ENCODE measurements at places on chromosomes 6 and 20. TPM values are rescaled to one million over a fixed set of nuclear protein-coding genes. Genes with fewer than 3 reads are reported as not detected.

DNA sequence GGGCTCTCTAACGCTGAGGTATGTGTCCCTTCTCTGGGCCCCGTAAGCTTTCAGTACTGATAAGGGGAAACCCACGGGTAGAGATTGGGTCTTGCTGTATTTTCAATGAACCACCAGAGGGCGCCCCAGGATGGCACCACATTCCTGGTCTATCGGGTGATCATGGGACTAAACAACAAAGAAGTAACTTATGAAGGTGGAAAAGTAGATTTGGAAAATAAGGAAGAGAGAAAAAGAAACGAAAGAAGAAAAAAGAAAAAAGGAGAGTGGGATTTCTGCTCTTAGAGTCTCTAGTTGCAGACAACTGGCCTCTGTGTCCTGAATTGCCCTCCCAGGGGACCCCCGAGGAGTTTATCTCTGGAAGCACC lies 93.8 kb downstream of the GMPR start:
- DNase-seq: peak; percentile 68

DNA sequence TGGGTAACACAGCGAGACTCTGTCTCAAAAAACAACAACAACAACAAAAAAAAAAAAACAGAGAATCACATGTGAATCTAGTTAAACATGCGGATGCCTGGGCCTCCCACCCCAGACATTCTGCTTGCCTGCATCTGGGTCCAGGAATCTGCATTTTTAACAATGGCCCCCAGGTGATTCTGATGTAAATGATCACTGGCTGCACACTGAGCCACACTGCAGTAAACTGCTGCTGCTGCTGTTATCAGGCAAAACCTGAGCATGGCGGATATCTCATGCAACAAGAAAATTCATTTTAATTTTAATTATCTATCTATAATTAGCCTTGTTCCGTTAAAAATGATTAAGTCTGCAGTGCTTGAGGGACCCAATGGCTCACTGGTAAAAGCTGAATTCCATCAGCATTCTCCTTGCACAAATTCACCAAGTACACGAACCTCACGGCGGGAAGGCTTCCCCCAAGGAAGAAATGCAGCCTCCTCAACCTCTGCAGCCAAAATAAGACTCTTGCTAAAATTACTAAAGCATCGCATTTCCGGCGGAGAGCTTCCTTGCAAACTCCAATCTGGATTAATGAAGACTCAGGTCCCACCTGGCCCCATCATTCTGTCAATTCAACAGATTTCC lies 81.6 kb upstream of the SNX9 start:
- no peak for DNase-seq

- DNase-seq: no peak
Measured at GRCh38 chr6:139457476-139457875, 83.0 kb upstream of the CITED2 start.

DNA sequence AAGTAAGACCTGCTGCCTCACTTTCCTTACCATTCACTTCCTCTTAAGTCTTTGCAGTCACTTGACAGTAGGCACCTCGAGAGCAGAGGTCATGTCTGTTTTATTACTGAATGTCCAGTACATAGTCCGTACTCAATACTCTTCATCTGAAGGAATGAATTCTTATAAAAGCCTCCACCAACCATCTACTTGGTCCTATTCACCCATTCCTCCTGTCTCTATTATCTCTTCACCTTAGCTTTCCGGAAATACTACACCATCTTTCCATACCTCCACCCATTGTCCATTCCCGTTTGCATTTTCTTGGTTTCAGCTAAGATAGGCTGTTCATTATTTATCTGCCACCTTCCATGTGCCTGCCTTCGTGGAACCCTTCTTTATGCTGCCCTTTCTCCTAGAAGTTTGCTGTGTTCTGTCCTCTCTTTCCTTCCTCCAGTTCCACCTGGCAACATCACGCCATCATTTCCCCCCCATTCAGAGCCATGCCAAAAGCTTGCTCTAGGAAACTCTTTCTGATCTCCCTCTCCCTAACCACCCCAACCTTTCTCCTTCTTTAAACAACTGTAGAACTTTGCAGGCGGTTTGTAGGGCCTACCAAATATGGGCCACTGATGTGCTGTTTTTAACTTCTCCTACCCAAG lies 38.3 kb downstream of the ENPP1 start:
- DNase-seq: no peak

GRCh38 chr6:121760745-121761144 lies 325.3 kb downstream of the GJA1 start:
- DNase-seq: no peak

GRCh38 chr6:42280966-42281533 lies 63.4 kb upstream of the MRPS10 start:
- DNase-seq: no peak

- no peak for DNase-seq
Measured at GRCh38 chr20:728256-728944, 39.9 kb downstream of the SLC52A3 start.

DNA sequence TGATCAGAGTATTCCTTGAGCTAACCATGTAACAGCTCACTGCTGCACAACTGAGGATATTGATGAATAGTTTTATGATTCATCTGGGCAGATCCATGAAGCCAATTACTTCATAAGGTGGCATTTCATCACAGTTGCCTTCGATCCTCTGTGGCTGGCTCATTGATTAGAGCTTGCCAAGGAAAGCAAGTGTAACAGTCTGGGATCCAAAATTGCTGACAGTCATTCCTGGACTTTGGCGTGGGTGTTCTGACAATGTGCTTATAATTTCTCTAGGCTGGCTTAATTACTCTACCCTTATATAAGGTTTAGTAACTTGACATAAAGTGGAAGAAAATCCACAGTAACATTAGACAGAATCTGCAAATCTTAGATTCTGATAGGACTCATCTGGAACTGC lies 551.3 kb upstream of the CDH4 start:
- no peak for DNase-seq

DNA sequence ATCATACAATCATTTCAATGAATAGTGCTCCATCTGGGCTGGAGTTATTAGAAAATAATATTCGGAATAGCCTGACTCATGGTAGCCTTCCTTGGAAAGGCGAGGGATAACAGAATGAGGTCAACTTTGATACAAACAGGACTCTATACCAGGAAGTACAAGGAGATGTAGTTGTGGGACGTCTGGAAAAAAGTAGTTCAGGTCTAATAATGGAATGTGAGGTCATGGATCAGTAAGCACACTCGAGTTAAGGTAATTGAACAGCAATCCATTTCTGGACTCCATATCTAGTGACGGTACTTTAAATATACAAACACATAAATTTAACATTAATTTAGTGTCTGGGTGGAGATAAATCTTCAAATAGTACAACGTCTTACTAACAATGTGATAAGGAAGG lies 1204.0 kb upstream of the ADGRB3 start:
- no peak for DNase-seq

DNA sequence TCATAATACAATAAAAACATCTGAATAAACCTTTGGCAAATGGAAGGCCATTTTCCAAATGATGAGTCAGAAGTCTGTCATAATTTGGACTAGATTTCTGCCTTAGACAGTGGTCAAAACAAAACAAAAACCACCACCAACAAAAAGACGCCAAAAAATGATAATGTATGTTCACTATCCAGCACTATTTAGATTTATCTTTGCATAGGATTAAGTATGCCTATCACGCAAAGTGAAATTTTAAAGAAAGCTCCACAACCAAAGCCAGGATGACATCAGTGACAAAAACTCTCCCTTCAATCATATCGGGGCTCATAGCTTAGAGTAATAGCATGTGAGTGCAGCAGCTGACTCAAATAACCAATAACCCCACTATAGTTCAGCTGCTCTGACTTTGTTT lies 201.9 kb downstream of the MOXD1 start:
- DNase-seq: no peak

DNA sequence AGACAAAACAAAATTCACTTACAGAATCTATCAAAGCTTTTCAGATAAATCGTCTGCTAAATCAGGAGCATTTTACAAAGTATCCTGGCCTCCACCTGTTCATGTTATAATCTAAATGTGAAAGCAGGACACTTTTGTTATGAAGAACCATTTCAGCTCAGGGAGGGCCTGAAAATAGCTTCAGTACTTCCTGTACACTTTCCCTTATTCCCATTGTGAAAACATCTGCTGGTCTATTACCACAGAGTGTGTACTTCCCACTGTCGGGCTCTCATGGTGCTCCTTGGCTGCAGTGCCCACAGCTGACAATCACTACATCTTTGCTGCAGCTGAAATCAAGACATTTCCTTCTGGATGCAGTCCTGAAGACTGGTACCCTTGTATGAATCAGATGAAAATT lies 128.1 kb downstream of the OPRM1 start:
- DNase-seq: no peak

- no peak for DNase-seq
Measured at GRCh38 chr20:32052090-32052777, at the start of gene HCK. Gene HCK, plus strand, starts transcription at chr20:32052242.

DNA sequence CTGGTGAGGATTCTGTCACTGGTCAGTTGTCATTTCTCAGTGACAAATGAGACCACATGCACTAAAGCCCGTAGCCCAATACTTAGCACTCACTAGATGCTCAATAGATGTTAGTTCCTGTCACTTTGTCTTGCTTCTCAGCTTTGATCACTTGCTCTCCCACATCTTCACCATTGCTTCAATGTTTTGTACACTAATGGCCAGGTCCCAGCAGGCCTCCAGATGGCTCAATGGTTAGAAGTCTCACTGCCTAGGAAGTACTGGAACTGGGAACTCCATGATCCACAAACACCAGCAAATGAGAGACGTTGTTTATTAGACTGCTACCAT lies 502.8 kb upstream of the JARID2 start:
- no peak for DNase-seq

GRCh38 chr20:24574307-24574706 lies 104.9 kb downstream of the SYNDIG1 start:
- DNase-seq: no peak

- no peak for DNase-seq
Measured at GRCh38 chr6:119314885-119315272, 34.7 kb downstream of the MAN1A1 start.

DNA sequence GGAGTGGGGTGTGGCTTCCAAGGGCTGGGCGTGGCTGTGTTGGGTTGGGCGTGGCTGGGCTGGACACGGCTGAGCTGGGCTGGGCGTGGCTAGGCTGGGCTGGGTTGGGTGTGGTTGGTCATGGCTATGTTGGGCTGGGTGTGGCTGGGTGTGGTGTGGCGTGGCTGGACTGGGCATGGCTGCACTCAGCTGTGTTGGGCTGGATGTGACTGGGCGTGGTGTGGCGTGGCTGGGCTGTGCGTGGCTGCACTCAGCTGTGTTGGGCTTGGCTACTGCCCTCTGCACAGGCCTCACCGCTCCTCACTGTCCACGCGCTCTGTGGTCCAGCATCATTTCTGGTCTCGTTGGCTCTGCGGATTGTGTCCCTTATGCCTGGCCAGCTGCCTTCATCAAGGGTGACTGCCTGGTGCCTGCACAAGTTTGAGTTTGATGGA lies 43.5 kb upstream of the SLCO4A1 start:
- no peak for DNase-seq

DNA sequence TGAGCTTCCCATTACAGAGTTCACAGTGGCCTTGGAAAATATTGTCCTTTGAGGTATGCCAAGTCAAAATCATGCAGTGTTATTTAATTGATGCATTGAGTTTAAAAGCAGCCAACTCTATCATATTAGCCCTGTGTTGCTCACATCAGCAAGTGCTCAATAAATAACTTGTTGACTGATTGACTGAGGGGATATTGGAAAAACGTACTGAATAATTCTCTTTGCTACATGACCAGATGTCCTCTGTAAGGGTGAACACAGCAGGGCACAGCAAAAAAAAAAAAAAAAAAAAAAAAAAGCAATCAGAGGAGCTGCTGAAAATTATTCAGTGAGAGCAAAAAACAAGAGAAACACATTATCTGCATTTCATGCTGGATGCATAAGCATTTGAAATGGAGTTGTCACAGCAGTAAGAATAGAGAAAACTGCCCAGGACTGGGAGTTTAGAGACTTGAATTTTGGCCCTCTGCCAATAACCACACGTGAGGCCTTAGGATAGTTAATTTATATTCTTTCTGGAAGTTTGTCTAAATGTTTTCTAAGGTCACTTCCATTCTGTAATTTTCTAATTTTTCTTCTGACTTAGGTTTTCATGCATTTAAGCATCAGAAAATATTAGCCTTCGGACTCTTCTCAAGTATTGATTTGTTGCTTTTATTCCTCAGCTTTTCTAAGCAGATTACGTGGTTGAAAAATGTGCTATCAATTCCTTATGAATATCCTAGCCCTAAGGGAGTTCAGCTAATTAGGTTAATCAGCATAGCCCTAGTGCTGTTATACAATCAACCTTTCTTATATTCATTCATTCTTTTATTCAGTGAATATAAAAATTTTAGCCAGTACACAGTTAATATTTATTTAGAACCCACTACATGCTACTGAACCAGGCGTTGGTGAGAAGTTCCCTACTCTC lies 246.8 kb upstream of the STXBP5 start:
- no peak for DNase-seq

DNA sequence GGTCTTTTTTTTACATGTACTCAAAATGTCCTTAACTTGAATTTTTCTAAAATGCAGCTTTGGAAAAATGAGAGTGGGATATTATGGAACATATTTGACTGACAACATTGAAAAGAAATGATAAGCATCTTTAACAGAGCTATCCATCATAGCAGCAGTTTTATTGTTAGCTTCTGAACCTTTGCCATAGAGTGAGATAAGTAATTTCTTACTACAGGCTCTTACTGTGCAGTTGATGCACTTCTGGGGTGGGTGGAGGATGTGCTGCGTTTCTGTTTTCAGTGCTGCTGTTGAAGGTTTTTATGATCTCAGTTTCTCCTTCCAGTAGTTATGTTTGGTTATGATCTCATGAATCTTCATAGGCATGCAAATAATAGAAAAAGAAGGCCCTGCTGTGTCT lies 267.0 kb downstream of the TMEM242 start:
- no peak for DNase-seq

GRCh38 chr6:95685822-95686221 lies 108.5 kb downstream of the MANEA start:
- no peak for DNase-seq

DNA sequence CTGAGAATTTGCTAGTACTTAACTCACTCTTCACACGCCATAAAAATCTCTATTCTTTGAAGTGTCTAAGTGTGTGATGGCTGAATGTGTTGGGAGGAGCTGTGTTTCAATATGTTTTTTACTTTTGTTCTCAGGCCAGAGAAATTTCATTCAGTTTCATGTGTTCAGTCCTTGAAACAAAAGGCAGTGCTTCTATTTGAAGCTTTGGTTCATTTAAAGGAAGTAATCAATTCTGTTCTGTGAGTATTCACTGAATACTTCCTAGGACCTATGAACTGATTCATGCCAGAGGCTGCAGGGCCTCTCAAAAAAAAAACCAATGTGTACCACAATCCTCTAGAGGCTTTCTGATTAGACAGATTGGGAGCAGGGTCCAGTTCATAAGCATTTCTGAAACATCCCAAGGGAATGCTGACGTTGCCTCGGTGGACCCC lies 12.4 kb upstream of the F13A1 start:
- DNase-seq: no peak

GRCh38 chr20:59566631-59567524 lies 37.5 kb upstream of the PHACTR3 start:
- no peak for DNase-seq

- no peak for DNase-seq
Measured at GRCh38 chr6:137202078-137202477, 17.1 kb downstream of the IFNGR1 start.

DEFB132 gene
- not detected for total RNA-seq

SMLR1 gene
- total RNA-seq: not detected

LIME1 gene
- 10.8 TPM for total RNA-seq

FOXF2 gene
- not detected for total RNA-seq

TTLL9 gene
- 0.29 TPM for total RNA-seq

Data from glomerular endothelial cell (primary cell).